Activated naive CD4-positive, alpha-beta T cell treated with anti-CD3 and anti-CD28 coated beads, Interleukin-2, amount 10 ng/mL, durations not matched to agents 7 days and 5 days (primary cell): ENCODE measurements at places on chromosomes 13 and 19.

DNA sequence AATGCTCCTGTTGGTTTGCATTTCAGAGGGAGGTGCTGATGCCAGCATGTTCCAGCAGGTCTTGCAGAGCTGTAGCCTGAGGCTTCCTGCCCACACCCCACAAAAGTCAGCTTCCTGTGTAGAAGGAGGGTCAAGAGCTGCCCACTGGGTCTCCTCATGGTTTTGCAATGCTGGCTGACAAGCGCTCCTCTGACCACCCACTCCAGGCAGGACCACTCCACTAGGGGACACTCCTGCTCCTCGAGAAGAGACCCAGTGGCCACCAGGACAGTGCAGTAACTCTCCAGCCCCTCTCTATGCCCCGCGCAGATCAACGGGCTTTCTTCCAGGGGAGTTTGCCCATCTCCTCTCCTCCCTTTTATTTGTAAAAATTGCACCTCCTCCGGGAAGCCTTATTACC is 72.9 kb upstream of the UQCRFS1 start:
- DNase-seq: no peak

GRCh38 chr13:97235549-97236231 is 13.6 kb downstream of the MBNL2 start:
- DNase-seq: no peak

DNA sequence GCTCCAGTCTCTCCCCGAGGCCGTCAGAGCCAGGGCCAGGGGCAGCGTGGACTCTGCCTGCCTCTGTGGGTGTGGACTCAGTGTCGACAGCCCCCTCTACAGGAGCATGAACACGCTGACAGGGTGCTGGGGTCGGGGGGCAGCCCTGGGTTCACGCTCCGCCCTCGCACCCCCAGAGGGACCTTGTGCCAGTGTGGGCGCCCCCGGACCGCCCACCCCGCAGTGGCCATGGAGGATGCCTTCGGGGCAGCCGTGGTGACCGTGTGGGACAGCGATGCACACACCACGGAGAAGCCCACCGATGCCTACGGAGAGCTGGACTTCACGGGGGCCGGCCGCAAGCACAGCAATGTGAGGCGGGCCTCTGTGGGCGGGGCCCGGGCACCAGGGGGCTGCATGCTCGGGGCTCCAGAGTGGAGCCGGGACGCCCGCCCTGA is 8.3 kb downstream of the TRPM4 start:
- no peak for DNase-seq

- DNase-seq: no peak
Measured at GRCh38 chr19:41159881-41160280, 33.1 kb upstream of the CYP2S1 start.

DNA sequence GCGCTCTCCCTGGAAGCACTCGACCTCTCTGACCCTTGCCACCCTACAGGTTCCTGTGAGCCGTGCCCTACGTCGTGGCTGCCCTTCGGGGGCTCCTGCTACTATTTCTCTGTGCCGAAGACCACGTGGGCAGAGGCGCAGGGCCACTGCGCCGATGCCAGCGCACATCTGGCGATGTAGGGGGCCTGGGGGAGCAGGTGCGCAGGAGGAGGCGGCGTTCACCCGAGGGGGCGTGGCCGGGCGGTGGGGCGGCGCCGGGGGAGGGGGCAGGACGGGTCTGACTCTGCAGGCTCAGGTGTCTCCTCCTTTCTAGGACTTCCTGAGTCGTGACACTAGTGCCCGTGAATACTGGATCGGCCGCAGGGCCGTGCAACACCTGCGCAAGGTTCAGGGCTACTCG is 26.4 kb downstream of the CLEC4M start:
- peak; percentile 35 for DNase-seq

DNA sequence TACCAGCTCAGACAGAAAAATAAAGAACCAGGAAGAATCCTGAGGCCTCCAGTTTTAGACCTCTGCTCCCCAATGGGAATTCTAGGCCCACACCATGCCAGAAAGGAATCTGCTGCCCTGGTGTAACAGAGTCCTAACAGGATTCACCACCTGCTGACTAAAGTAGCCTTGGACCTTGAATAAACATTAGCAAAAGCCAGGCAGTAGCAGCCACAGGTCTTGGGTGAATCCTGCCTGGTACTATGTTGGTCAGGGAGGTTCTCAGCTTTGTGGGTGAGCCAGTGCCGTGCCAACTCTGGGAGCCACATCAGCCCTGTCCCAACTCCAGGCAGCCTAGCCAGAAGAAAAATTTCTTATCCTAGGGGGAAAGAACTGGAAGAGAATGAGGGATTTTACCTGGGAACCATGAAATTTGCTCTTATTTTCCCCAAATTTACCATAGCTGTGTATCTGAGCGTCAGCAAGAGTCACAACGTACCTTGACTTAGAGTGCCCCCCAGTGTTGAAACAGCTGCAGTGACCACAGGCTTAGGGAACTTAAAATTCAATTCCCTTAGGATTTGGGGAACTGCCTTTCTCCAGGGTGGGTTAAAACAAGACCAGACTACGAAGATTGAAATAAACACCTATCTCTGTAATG is 1895.6 kb upstream of the PRR20A start:
- DNase-seq: no peak

- DNase-seq: no peak
Measured at GRCh38 chr13:111213964-111214726, 99.0 kb downstream of the ARHGEF7 start.

GRCh38 chr13:91348906-91349435 is 1.5 kb downstream of the MIR17HG start:
- DNase-seq: peak; percentile 92

- no peak for DNase-seq
Measured at GRCh38 chr19:2043251-2043641, 7.8 kb downstream of the MKNK2 start.

- DNase-seq: no peak
Measured at GRCh38 chr19:17888260-17888659, 16.5 kb downstream of the SLC5A5 start.
